NB4 (cell line): ENCODE measurements at places on chromosomes 1 and 21.

DNA sequence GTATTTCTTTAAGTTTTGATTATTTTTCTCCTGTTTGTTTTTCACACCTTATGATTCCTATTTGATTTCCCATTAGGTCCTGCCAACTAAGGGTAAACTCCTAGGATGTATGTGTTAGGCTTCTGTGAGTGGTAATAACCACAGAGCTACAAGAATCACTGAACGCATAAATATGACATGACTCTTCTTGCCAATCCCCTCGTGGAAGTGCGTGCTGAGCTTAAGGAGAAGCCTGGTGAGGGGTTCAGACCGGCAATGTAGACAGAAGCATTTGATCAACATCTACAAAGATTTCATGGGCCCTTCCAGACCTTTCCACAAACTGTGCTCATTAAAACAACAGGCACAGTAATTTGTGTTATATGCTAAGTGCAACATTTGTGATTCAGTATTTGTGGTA, 273.8 kb upstream of the SNX7 start:
- no peak for DNase-seq

GRCh38 chr21:40043423-40043822, 176.2 kb downstream of the PCP4 start:
- DNase-seq = peak; percentile 6

DNA sequence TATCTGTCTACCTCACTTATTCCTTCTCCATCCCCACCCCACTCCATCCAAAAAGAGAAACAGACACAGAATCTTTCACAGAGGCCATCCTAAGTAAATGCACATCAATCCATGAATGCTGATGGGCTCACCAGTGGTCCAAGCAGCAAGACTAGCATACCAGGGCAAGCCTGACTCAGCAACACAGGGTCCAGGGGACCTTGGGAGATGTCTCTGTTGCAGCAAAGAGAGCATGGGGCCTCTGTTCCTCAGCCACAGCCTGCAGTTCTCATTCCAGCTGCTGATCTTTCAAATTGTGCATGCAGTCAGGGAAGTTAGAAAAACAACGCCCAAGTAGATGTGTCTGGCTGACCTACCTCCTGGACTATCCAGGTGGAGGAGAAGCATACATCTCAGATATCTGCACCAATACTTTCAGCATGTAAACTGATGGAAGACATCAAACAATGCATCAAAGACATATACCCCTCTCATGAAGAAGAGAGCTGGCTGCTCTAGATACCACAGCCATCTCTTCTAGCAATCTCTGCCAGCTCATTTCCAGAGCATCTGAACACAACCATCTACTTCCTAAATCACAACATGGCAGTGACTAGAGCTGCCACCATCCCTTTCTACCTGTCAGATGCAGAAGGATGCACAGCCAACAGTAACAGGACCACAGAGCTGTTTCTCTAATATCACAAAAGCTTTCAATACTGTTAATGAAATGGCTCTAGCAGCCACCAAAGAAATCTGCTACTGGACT, 54.5 kb downstream of the CD34 start:
- DNase-seq = no peak

- DNase-seq = no peak
Measured at GRCh38 chr21:33668180-33668579, 25.9 kb downstream of the ITSN1 start.

DNA sequence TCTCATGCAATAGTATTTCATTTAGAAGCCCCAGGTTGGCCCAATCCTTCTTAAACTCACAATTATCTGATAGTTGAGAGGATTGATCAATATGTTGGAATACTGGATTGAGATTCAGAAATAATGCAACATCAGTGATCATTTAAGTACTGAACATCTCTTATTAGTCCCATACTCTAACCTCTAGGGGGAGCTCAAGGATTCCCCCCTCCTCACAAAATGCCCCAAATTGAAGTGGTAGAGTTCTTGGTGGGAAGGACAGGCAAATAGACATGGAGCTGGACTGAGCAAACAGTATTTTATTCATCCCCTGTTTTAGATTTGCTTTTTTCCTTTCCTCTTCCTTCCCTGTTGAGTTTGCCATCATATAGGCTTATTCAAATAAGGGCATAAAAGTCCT, 62.8 kb downstream of the NGF start:
- DNase-seq = peak; percentile 32
